ENCODE measurements at places on chromosomes 16 and 17.

- no peak for DNase-seq
These were observed 11.9 kb downstream of the DNAAF8 start for GRCh38 chr16:4746215-4746614.

- no peak for DNase-seq
These were observed 5.3 kb downstream of the RNF166 start for GRCh38 chr16:88700636-88701482.

DNA sequence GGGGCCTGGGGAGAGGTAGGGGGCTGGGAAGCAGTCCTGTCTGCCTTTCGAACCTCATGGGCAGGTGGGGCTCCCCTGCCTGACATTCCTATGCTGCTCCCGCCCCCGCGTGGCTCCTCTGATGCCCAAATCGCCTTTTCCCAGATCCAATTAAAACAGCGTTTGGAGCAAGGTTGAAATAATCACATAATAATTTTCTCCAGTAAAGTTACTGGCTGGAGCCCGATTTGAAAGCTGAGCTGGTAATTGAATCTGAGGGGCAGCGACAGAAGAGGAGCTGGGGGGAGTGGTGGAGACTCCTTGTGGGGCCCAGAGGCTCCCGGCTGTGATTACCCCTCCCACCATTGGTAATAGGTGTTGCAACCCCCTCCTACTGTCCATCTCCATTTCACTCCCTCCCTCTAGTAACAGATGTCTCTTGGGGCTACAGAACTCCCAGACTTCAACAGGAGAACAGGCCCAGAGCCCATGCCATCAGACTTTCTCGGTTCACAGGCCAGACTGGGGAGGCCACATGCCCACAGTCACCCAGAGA, 38.9 kb upstream of the C1QL1 start:
- no peak for DNase-seq

- DNase-seq: no peak
These were observed 28.1 kb downstream of the HSBP1 start for GRCh38 chr16:83835586-83836566.

GRCh38 chr16:79162977-79163376, 437.6 kb downstream of the MAF start:
- DNase-seq: no peak

- no peak for DNase-seq
These were observed 72.8 kb upstream of the BRD7 start for GRCh38 chr16:50441486-50442157.

DNA sequence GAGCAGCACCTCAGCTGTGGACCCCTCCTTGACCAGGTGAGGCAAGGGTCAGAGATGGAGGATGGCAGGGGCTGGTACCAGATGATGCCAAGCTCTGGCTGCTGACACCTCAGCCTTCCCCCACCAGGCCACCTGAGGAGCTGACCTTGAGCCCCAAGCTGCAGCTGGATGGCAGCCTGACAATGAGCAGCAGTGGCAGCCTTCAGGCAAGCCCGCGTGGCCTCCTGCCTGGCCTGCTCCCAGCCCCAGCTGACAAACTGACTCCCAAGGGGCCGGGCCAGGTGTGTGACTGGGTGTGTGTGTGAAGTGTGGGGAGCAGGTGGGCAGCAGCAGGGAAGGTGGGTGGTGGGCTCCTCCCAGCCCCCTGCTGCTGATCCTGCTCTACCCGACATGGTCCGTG, 4.7 kb upstream of the NRN1L start:
- DNase-seq: no peak

GRCh38 chr16:78645657-78646056, 546.2 kb downstream of the WWOX start:
- no peak for DNase-seq

GRCh38 chr16:27838536-27839175, 224.9 kb downstream of the GSG1L start:
- DNase-seq: no peak

- DNase-seq: no peak
These were observed 13.6 kb downstream of the LGALS9 start for GRCh38 chr17:27644586-27644985.

GRCh38 chr16:49703483-49703882, 152.4 kb downstream of the ZNF423 start:
- no peak for DNase-seq

DNA sequence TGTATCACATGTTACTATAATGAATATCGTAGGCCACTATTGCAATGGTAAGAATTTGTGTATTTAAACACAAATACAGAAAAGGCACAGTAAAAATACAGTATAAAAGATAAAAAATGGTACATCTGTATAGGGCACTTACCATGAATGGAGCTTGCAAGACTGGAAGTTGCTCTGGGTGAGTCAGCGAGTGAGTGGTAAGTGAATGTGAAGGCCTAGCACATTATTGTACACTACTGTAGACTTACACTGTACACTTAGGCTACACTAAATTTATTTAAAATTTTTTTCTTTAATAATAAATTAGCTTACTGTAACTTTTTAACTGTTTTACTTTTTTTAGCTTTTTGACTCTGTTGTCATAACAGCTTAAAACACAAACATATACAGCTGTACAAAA, 42.5 kb downstream of the AKAP10 start:
- no peak for DNase-seq

DNA sequence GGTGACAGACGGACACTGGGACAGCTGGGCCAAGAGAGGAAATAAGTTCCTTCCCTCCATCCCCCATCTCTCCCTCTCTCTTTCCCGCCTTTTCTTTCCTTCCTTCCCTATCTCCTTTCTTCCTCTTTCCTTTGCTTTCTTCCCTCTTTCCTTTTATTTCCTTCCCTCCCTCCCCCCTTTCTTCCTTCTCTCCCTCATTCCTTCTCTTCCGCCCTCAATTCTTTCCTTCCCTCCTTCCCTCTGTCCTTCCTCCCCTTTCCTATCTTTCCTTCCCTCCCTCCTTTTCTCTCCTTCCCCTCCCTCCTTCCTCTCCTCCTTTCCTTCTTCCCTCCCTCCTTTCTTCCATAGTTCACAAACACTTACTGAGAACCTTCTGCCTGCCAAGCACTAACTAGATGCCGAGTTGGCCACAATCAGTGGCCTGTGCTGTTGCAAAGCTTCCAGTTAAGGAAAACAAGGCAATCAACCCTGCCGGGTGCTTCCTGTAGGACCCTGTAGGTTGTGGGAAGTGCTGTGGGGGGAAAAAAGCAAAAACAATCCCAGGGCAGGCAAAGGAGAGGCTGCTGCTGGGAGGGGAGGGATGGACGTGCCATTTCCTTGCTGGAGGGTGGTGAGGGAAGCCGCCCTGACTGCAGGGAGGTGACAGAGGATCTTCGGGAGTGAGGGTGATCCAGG, 31.7 kb downstream of the ABCC6 start:
- DNase-seq: no peak

- peak; percentile 18 for DNase-seq
These were observed 81.0 kb downstream of the TMEM100 start for GRCh38 chr17:55641676-55642081.

All from NCI-H774 (cell line).